Upper lobe of right lung (tissue), 1 donor: ENCODE measurements at places on chromosomes 5 and 9.

DNA sequence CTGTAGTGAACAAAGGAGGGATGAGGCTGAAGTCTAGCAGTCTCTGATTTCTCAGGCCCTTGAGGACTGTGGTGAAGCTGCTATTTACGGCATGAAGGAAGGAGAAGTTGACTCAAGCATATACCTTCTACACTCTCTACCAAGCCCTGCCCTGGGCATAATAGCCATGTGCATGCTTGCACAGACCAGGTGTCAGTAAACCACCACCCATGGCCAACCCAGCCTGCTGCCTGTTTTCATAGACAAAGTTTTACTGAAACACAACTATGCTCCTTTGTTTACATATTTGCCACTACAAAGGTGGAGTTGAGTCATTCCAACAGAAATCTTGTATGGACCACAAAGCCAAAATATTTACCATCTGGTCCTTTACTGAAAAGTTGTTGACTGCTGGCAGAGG lies 126.9 kb downstream of the PAPPA start:
- no peaks in the 10 kb centered on the region for H3K27me3 ChIP-seq
- H3K36me3 ChIP-seq: no peaks in the 10 kb centered on the region
- H3K27ac ChIP-seq: no peak overlapping the region
- no peak overlapping the region for H3K4me3 ChIP-seq
- no peak for DNase-seq

- no peak for DNase-seq
- H3K27ac ChIP-seq: no peak overlapping the region
- H3K4me3 ChIP-seq: no peak overlapping the region
- H3K27me3 ChIP-seq: no peaks in the 10 kb centered on the region
- no peaks in the 10 kb centered on the region for H3K4me1 ChIP-seq
Observed at GRCh38 chr9:100222674-100223073, 123.6 kb downstream of the INVS start.

DNA sequence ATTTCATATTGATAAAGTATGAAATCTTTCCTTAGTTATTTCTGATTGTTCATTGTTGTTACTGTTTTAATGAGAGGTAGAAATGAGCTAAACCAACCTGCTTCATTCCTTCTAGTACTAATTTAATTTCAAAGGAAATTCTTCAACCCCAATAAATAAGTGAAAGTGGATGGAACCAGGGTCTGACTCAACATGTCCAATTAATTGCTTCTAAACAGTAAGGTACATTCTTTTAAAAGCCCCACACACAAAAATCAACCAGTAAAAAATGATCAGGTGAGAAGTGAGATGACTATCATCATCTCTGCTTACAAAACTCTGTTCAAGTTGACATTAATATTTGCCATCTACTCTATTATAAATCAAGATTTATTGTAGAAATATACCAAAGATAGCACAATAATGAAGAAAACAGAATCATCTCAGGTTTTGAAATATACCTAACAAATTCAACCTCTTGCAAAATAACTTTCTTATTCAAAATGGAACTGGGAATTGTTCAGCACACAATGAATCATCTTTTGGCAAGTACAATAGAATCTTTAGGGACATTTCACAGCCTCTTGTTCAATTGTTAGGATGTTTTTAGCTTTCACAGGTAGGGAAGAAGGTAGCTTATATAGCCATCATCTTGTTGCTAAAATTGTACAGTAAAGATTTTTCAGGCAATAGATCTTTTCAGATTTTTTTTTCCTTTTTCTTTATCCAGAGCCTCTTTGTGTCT lies 114.5 kb downstream of the RPS23 start:
- no peak for DNase-seq
- peaks cover 14% of the 10 kb centered on the region for H3K4me1 ChIP-seq
- no peaks in the 10 kb centered on the region for H3K36me3 ChIP-seq
- no peaks in the 10 kb centered on the region for H3K27me3 ChIP-seq
- no peak overlapping the region for H3K27ac ChIP-seq

DNA sequence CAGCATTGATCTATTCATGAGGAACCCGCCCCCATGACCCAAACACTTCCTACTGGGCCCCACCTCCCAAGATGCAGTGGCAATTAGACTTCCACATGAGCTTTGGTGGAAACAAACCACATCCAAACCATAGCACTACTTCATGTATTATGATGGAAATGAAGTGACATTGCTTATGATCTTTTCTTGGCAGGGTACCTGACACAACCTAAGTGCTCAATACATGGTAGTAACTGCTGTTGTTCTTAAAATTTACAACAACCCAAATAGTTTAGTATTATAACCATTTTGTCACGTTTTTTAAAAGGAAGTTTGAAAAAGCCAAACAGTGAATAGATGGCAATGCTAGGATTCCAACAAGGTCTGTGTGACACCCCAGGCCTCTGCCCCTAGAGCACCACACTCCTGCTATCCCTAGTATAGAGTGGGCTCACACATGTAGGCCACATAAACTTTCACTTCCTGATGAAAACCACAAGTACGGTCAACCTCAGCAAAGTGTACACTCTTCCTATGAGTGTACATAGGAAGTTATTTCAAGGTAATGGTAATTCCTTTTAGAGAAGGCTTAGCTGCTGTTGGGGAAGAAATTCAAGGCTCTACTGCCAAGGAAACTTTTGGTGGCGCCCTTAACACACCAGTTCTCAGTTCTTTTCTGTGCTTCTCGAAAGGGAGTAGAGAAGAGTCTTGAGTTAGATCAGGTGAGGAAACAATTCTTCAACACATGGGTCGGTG lies 97.6 kb downstream of the ARSB start:
- no peak overlapping the region for H3K4me3 ChIP-seq
- DNase-seq: no peak
- peaks cover 9% of the 10 kb centered on the region for H3K4me1 ChIP-seq
- no peaks in the 10 kb centered on the region for H3K27me3 ChIP-seq

- no peak overlapping the region for H3K4me3 ChIP-seq
- no peak overlapping the region for H3K27ac ChIP-seq
- H3K36me3 ChIP-seq: peaks cover 97% of the 10 kb centered on the region
- no peaks in the 10 kb centered on the region for H3K4me1 ChIP-seq
- no peaks in the 10 kb centered on the region for H3K27me3 ChIP-seq
Observed at GRCh38 chr5:32388432-32389129, 56.0 kb downstream of the ZFR start.

DNA sequence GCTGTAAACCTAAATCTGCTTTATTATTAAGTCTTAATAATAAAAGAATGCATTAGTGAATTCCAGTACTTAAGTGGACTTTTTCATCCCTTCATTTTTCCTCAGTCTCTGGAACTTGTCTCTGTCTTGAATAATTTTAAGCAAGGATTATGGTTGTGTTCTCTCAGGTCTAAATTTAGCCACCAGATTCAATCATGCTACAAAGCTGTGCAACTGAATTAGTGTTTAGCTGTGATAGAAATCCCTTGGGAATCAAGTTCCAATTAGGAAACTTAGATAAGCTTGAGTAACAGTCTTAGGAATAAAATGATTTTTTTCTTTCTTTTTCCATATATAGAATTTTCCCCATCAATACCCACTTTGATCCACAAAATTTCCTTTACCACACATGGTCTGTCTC lies 104.3 kb downstream of the PLPPR1 start:
- H3K36me3 ChIP-seq: no peaks in the 10 kb centered on the region
- H3K4me1 ChIP-seq: no peaks in the 10 kb centered on the region
- no peaks in the 10 kb centered on the region for H3K27me3 ChIP-seq
- DNase-seq: no peak

- no peaks in the 10 kb centered on the region for H3K4me1 ChIP-seq
- H3K27ac ChIP-seq: no peak overlapping the region
- no peaks in the 10 kb centered on the region for H3K27me3 ChIP-seq
Observed at GRCh38 chr5:38569180-38569579, 12.7 kb upstream of the LIFR start.
